ENCODE measurements at places on chromosomes 6 and 20. TPM values are rescaled to one million over a fixed set of nuclear protein-coding genes. Genes with fewer than 3 reads are reported as not detected.

Gene HAO1
- total RNA-seq = not detected

GRCh38 chr6:31041372-31041974, 31.2 kb downstream of the MUC22 start:
- DNase-seq = no peak

GRCh38 chr20:16505894-16506293, 67.4 kb downstream of the KIF16B start:
- DNase-seq = no peak

- no peak for DNase-seq
These were observed 67.6 kb downstream of the BLOC1S5 start for GRCh38 chr6:7996538-7997111.

DNA sequence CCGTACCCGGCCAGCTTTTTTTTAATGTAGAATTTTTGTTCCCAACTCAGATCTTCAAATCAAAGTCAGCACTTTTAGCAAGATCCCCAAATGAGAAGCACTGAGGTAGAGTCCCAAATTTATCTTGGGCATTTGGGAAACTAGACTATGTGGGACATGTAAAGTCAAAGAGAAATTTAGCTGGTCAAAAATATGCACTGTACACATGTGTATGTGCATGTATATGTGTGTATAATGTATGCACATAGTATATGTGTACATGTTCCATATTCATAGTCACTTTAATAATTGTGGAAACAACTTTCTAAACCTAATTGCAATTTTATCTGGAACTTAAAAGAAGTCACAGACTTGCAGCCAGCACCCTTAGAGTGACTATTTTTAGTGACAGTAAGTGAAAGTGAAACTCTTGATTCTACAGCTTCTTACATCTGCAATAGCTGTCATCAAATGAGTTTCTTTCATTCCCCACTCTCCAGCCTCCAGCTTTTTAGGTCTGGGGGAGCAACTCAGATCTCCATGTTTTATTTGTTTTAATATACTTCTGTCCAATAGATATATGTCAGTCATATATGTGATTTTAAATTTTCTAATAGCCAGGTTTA, 53.6 kb downstream of the CDC40 start:
- DNase-seq = no peak

Gene ZNF311
- 0.56 TPM for total RNA-seq

Gene CLPSL1
- not detected for total RNA-seq

DNA sequence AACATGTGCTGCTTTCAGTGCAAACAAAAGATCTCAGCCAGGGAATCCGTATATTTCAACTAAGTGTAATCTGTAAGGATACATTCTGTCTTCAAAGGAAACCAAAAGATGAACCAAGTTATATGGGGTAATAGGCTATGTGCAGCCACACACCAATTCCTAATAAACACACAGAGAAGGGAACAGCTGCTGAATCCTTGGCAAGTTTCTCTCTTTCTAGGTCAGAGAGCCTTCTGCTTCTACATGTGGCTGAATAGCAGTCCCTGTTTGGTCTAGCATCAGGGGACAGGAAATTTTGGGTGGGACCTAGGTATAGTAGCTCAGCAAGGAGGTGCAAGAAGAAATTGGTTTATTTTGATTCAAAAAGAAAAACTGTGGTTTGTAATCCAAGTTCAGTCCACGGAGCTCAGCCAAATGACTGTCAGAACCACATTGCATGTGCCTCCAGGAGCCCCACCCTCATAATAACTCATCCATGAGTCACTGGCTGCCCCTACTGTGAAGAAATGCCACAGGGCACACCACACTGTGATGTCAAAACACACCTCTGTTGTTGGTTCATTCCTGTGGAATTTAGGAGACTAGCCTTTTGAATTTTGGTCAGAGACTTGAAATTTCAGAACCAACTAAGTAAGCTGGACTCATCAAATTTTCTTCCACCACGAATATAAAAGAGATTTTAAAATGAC, 21.1 kb downstream of the SPTLC3 start:
- no peak for DNase-seq

Gene ABRACL
- total RNA-seq = 20.8 TPM

DNA sequence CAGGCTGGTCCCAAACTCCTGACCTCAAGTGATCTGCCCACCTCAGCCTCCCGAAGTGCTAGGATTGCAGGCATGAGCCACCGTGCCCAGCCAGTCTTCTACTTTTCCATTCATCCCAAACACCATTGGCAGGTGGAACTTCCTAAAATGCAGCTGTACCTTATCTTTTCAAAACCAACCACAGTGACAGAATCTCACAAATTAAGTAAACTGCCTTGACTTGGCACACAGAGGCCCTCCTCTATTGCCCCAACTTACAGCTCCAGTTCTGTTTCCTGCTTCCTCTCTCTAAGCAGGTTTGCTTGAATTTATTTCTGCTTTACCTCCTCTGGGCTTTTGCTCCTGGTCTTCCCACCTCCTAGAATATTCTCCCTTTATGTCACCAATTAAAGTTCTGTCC, 7.6 kb downstream of the MYB start:
- DNase-seq = no peak

GRCh38 chr6:73348550-73349204, 5.4 kb downstream of the DPPA5 start:
- no peak for DNase-seq

Gene SYCP2
- 2.8 TPM for total RNA-seq

Gene HDGFL1
- not detected for total RNA-seq

All from omental fat pad (tissue), 4 donors.